NCI-H460 (cell line): ENCODE measurements at places on chromosomes 5 and 9.

DNA sequence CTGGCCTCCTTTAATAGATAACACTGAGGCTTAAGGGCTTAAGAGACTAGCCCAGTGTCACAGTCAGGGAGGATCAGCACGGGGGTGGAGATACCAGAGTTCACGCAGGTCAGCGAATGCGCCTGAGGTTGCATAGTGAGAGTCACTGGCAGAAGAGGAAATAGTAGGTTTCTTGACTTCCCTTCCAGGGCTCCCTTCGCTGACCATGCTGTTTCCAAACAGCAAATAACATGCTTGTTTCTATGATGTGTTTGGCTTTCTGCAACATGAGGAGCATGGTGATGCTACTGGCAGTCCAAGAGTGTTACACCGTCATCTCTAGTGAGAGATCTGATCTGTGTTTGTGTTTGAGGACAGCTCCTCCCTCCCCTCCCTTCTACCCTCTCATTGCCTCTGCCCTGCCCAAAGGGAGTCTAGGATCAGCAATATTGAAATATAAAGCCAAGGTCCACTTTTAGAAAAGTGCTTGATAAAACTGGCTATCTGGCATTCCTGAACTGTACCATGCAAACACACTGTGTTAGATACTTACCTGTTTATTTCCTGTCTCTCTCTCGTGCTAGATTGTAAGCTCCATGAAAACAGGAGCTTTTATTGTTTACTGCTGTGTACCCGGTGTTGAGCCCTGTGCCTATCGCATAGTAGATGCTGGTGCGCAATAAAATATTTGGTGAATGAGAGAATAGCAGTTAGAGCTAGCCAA lies 12.3 kb downstream of the TLE4 start:
- DNase-seq, result no peak

- no peak for DNase-seq
Measured at GRCh38 chr9:91714874-91715615, 235.0 kb downstream of the ROR2 start.

DNA sequence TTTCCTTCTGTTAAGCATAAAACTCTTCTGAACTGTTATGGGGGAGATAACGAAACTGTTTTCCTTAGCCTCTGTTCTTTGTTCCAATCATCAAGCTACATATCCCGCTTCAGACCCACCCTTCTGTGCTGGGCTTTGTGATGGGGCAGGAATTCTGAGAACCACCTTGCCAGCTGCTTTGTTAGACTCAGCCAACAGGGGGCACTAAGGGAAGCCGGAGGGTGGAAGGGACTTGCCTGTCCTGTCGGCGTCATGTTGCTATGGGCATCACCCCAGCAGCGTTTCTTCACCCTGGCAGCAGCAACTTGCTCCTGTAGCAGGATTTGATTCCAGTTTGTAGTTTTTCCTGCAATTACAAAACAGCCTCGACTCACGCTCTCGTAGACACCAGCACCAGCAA lies 169.1 kb downstream of the CAAP1 start:
- DNase-seq, result peak; percentile 43

GRCh38 chr9:124180557-124180956 lies 77.2 kb upstream of the NEK6 start:
- no peak for DNase-seq

DNA sequence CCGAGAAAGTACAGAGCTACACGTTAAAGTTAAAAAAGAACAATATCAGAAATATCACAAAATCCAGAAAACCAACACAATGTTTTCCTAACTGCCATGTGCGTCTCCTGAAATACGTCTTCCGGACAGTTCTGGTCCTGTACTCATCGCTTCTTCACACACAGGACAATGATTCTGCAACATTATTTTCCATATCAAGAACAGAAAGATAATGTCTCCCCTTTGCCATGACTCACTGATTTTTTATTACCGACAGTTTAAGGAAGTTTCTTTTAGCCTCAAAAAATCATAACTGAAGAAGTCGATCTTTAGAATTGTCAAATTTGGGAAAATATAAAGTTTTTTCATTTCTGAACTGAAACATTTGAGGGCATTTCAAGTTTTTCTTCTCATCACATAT lies 2.5 kb downstream of the TBC1D9B start:
- DNase-seq, result no peak
